Stimulated activated CD4-positive, alpha-beta T cell treated with anti-CD3 and anti-CD28 coated beads, Interleukin-4, amount 100 ng/mL, for 24 hours (primary cell): ENCODE measurements at places on chromosomes 4 and X.

DNA sequence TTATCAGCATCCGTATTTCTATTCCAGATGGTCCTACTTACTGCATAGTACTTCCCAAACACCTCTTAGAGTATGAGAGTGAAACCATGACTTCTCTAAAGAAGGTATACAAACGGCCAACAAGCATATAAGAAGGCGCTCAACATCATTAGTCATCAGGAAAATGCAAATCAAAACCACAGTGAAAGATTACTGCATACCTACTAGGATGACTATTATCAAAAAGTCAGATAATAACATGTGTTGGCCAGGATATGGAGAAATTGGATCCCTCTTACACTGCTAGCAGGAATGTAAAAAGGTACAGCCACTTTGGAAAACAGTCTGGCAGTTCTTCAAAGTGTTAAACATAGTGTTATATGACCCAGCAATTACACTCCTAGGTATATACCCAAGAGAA lies 215.3 kb upstream of the CXorf66 start:
- DNase-seq: no peak

DNA sequence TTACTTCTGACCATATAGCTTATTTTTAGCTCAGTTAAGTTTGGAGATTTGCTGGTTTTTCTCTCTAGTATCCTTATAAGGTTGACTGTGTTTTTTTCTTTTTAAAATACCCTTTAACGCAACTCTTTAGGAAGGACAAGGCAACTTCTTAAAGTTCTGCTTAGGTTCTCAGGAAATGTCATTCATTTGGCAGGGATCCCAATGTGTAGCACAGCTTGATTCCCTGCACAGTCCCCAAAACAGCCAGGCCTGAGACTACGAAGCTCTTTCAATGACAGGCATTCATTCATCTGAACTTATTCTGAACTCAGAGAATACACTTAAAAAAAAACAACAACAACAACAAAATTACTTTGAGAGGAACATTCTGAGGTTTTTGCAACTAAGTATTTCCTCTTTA lies 1765.8 kb downstream of the PCDH7 start:
- no peak for DNase-seq

DNA sequence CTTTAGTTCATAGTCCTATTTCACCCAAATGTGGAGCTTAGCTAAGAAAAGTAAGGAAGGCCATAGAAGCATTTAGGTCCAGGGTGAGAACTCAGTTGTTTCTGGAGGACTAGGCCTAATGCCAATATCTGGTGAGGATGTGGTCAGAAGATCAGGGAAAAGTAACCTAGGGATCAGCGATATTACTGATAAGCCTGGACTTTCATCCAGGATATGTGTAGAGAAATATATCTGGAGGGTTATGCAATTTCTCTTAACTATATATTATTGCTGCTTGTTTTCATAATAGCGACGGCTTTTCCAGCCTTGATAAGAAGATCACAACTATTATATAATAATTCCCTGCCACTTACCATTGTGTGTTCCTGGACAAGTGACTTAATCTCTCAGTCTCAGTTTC lies 81.1 kb downstream of the FRAS1 start:
- no peak for DNase-seq

- DNase-seq: no peak
These were observed 10.4 kb upstream of the DCLK2 start for GRCh38 chr4:150067859-150068258.

DNA sequence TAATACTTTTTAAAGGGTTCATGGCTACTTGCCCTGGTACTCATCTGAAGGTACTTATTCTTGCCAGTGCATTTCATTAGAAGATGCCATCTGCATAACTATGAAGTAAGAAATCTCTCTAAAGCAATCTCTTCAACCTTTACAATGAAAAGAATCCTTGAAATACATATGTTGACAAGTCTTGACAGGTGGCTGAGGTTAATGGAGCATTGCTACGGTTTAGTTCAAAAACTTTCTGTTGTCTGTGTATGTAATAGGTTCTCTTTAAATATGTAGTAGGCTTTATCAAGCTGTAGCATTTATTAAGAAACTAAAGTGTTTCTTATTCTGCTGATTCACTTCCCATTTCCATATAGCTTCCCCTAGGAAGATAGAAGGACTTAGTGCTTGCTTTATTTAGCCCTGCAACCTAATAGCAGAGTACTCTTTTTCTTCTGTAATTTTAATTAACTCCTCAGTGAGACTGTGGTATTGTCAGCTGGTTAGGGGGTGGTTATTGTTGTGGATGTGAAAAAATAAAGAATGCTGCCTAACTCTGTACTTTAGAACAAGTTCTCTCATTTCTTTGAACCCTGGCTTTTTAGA lies 39.3 kb downstream of the SLAIN2 start:
- no peak for DNase-seq
